OCI-LY7 (cell line): ENCODE measurements at places on chromosomes 4 and X. TPM values are rescaled to one million over a fixed set of nuclear protein-coding genes. Genes with fewer than 3 reads are reported as not detected.
A peak's percentile ranks its signal among the peaks of the same experiment; 100 is the strongest.

GRCh38 chr4:94621491-94622080 lies 136.2 kb upstream of the BMPR1B start:
- DNase-seq: peak; percentile 48

Gene TMEM131L
- 133 and 169 TPM in 2 replicates for total RNA-seq

- DNase-seq: no peak
Observed at GRCh38 chr4:110589297-110589696, 33.6 kb downstream of the PITX2 start.

Gene COL4A6
- not detected in 2 replicates for total RNA-seq

DNA sequence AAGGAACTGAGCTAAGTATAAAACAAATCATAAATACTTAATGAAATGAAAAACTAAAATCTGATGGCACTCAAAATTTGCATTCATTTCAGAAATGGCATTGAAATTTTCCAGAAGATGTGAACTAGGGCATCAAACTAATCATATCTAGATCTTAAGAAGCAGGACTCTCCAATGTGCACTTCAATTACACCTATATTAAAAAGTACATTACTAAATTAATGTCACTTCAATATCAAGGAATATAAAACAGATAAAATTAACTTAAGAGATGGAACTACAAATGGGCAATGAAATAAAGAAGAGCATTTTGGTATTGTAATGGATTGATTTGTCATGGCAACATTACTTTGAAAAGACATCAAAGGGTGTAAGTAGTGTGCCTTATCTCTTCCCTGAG lies 20.3 kb downstream of the NPY2R start:
- no peak for DNase-seq

DNA sequence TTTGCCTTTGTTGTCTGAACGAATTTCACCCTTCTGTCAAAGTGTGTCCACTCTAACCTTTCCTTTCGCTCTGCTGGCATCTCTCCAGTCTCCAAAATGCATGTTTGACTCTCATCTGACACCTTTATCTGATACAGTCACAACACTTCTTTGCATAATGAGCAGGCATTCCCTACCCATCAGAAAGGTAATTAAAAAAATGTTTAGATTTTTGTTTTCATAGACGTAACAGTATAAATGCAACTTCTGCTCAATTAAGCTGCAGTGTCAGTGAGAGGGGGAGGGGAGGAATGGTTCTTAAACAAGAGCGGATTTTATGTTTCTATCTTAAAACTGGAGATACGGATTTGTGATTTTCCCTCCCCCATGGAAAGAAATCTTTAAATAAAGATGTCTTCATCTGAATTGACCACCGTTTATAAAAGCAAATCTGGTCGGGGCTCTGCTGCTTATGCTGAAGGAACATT lies 70.2 kb downstream of the CXXC4 start:
- DNase-seq: no peak

- DNase-seq: no peak
Observed at GRCh38 chr4:127698789-127699200, 31.4 kb upstream of the SLC25A31 start.

- no peak for DNase-seq
Observed at GRCh38 chr4:154719087-154719486, 24.7 kb upstream of the LRAT start.

DNA sequence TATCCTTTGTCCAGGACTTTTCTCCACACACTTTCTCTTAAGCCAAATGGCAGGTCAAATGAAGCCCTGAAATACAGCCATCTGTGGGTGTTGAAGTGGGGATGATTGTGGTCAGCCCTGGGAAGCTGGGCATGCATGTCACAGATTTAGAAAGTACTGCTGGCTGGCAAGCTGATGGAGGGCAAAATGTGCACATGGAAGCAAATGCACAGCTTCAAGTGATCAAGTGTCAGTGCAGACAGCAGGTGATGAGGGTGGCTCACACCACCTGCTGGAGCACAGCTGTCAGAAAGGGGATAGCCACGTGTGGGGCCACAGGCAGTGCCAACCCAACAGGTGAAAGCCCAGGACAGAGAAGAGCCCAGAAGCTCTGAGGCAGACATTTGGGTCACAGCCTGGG lies 40.3 kb upstream of the ATXN3L start:
- DNase-seq: peak; percentile 29

Gene FGF5
- 0.06 and 0.07 TPM in 2 replicates for total RNA-seq

Gene SLC38A5
- total RNA-seq: 39.9 and 45.6 TPM in 2 replicates

DNA sequence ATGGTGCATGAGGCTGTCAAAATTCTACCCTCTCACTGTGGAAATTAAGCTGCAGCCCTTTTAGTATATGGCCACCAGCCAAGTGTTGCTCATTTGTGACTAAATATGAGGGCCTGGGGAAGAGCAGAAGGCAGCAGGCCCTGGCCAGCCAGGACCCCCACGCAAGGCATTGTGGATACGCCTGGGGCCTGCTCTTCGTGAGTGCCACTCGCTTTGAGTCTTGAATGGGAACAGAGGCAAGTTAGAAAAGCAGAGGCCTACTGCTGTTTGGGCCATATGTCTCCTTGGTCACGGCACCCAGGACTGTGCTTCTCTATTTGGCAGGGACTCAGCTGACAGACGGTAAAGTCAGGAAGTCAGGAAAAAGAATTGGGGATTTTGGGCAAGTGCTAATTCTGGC lies 10.9 kb downstream of the RTL5 start:
- no peak for DNase-seq

Gene ADH7
- not detected in 2 replicates for total RNA-seq
